Inflammatory macrophage (primary cell): ENCODE measurements at places on chromosomes 12 and 14.

GRCh38 chr14:21852061-21852664 lies 178.5 kb upstream of the OR4E1 start:
- peak; percentile 31 for DNase-seq

DNA sequence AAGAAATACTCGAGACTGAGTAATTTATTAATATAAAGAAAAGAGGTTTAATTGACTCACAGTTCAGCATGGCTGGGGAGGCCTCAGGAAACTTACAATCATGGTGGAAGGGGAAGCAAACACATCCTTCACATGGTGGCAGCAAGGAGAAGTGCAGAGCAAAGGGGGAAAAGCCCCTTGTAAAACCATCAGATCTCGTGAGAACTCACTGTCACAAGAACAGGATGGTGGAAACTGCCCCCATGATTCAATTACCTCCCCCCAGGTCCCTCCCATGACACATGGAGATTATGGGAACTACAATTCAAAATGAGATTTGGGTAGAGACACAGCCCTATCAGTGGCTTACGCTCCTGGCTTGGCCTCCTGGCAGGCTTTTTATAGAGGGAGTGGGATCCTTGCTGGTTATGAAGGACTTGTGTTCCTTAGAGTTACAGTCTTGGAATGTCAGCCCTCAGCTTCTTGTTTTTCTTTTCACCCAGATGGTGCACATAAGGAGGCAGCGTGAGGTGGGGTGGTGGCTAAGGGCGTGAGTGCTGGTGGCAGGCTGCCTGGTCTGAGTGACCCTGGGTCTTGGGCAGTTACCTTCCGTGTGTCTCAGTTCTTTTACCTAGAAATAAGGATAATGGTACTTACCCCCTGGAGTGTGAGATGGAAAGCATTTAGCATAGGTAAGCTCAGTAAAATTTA lies 25.7 kb downstream of the TRAF3 start:
- DNase-seq = peak; percentile 6

- DNase-seq = no peak
These were observed 115.4 kb upstream of the BTG1 start for GRCh38 chr12:92261071-92261470.

GRCh38 chr12:108567406-108568337 lies 5.3 kb downstream of the ISCU start:
- DNase-seq = peak; percentile 85

DNA sequence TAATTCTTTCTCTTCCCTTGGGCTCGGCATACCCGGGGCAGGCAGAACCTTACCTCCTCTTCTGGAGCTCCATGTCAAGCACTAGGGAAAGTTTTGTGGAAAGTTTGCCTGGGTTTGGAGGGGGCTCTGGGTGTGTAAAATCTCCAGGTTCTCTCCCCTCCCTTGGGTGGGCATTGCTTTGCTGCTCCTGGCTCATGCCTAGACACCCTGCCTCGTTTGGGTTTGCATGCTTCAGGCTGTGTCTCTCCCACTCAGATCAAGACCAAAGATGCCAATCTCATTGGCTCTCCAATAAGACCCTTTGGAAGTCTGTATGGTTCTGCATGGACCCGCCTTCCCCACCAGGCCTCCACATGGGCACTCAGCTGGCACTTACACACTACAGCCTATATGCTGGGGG lies 6.2 kb upstream of the KRT2 start:
- no peak for DNase-seq

DNA sequence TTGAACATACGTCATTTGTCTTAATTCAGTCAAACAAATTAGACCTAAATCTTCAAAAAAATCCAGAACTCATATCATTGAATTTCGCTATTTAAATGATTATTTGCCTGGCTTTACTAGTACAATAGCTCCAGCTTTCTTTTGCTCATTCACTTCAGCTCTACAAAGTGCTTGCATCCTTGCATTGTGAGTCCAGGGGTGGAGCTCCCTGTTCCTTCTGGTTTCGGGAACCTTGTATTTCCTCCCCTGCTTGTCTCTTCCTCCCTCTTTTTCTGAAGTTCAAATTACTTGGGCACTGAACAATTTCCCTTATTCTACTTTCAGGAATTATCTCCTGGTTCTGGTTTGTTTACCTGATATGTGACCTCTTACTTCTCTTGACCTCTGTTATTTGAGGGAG lies 58.1 kb upstream of the KITLG start:
- no peak for DNase-seq

DNA sequence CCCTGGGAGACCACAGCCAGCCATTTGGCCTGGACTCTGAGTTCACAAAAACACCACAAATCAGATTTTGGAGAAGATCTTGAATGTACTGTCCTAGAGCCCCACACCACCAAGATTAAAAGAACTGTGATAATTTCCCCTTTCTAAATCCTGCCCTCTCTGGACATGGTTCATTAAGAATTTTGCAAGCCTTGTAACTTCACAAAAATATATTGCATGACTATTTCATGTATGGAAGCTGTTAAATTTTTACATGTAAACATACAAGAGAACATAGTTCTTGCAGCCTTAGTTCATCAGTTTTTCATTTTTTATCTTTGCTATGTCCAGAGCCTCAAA lies 97.0 kb downstream of the SCARB1 start:
- no peak for DNase-seq

GRCh38 chr14:97077687-97078086 lies 280.5 kb downstream of the VRK1 start:
- DNase-seq = no peak

GRCh38 chr12:83471341-83471740 lies 784.6 kb downstream of the TMTC2 start:
- no peak for DNase-seq

GRCh38 chr12:106274575-106275121 lies 26.8 kb upstream of the CKAP4 start:
- DNase-seq = no peak

DNA sequence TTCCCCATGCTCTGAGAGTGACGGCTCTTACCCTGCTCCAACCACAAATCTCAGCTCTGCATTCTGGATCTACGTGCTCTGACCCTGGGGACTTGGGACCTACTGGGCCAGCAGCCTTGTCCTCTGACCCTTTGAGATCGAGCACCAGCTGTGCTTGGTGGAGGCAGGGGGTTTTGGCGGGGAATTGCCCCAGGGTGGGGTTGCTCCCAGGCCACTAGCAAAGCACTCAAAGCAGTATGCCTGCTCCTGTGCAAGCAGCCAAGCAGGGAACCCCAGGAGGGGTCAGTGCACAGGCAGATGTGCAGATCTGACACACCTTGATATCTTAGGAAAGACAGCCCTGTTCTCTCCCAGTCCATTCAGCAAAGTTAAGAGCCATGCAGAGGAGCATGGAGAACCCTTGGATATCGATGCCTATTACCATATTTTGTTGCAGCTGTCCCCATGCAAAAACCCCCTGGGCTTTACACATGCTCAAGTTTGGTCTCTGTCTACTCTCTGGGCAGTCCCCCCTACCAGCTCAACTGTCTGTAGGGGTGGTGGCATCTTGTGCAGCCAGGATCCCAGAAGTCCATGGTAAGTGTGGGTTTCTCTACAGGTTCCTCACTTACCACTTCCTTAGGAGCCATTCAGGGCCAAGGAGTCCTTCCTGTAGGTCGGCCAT lies 319.0 kb downstream of the TMTC2 start:
- DNase-seq = no peak

GRCh38 chr12:84336231-84336630 lies 576.4 kb downstream of the SLC6A15 start:
- no peak for DNase-seq

- peak; percentile 9 for DNase-seq
These were observed 68.3 kb downstream of the DERA start for GRCh38 chr12:15979096-15980092.

DNA sequence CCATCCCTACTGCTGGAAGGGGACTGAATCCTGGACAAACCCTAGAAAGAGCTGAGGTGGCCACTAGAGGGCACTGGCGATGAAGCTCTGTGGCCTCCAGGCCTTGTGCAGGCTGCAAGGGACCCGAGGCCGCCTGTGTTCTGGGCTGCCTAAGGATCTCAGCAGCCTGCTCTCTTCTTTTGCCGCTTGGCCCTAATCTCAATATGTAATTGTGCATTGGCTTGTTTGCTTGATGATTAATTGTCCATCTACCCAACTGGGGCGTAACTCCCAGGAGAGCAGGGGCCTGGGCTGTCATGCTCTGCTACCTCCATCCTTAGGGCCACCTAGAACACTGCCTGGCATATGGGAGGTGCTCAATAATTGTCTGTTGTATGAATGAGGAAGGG lies 73.8 kb downstream of the SYNE3 start:
- DNase-seq = peak; percentile 78

GRCh38 chr14:23379366-23380196 lies 2.7 kb downstream of the CMTM5 start:
- DNase-seq = peak; percentile 48

DNA sequence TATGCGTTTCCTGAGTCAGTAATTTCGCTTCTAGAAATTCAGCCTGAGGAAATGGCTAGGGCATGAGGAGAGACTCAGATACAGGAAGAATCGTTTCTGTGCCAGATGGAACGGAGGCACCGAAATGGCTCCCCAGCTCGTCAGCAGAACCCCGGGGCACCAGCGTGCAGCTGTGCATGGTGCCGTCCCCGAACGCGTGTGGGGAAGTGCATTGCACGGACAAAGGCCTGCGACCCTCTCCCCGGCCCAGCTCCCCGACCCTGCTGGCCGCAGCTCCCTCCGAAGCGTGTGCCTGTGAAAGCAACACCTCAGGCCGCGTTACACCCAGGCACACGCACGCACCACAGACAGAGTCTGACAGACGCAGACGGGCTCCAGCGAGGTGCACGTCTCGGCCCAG lies 82.9 kb downstream of the NOC4L start:
- DNase-seq = no peak

GRCh38 chr12:52353766-52354165 lies 13.5 kb downstream of the KRT85 start:
- no peak for DNase-seq

DNA sequence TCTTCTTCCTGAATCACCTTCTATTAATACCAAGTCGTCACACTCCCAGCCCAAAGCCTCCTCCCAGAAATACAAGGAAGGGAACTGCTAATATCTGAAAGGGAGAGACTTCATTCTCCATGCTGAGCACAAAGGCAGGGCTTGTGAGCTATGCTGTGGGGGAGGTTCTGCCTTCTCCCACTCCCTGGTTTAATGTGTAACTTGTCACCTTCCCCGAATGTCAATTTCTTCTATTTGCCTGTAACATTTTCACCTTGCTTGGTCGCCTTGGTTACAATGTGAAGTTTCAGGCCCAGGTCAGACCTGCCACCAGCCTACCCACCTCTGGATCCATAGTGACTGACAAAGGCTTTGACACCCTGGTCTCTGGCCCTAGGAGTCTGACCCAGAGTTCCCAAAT lies 82.0 kb upstream of the ESRRB start:
- no peak for DNase-seq

GRCh38 chr14:98984719-98985041 lies 287.3 kb downstream of the BCL11B start:
- DNase-seq = no peak

- DNase-seq = no peak
These were observed 4.1 kb downstream of the SMIM41 start for GRCh38 chr12:52083638-52083996.

DNA sequence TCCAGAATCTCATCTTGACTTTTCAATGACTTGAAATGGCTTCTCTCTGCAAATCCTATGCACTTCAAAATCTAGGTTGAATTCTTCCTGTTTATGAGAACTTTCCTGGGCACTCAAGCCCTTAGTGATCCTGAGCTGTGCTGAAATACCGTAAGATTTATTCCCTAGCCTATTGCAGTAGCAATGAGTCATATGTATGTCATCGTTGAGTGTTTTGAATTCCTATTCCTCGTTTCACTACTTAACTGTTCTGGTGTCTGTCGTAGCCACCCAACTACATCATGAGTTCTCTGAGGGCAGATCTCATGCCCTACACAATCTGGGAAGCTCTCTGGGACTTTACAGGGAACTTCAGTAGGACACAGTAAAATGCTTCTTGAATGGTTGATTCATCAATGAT lies 190.8 kb upstream of the TMEM132C start:
- DNase-seq = no peak

- no peak for DNase-seq
These were observed 186.7 kb upstream of the VASH1 start for GRCh38 chr14:76574416-76575095.

DNA sequence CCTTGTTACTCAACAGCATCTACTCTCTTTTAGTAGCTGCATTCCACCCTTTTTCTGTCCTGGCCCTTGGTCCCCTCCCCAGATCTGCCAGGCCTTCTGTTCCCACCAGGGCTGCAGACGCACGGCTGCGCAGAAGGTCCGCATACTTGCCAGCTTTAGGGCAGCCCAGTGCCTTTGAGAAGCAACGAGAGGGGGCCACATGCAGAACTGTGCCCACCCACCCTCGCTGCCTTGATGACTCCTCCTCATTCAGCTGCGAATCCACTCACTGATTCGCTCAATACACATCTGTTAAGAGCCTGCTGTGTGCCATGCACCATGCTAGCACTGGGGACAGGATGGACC lies 39.2 kb downstream of the PRIMA1 start:
- no peak for DNase-seq

- no peak for DNase-seq
These were observed 134.6 kb downstream of the SLC25A21 start for GRCh38 chr14:37037636-37038387.

DNA sequence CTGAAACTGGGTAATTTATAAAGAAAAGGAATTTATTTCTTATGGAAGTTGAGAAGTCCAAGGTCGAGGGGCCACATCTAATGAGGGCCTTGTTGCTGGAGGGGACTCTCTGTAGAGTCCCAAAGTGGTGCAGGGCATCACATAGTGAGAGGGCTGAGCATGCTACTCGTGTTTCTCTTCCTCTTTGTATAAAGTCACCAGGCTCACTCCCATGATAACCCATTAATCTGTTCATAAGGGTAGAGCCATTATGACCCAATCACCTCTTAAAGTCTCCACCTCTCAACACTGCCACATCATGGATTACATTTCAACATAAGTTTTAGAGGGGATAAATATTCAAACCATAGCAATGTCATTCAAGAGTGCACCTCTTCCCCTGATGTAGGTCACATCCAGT lies 79.1 kb upstream of the ATP2B1 start:
- DNase-seq = peak; percentile 13

DNA sequence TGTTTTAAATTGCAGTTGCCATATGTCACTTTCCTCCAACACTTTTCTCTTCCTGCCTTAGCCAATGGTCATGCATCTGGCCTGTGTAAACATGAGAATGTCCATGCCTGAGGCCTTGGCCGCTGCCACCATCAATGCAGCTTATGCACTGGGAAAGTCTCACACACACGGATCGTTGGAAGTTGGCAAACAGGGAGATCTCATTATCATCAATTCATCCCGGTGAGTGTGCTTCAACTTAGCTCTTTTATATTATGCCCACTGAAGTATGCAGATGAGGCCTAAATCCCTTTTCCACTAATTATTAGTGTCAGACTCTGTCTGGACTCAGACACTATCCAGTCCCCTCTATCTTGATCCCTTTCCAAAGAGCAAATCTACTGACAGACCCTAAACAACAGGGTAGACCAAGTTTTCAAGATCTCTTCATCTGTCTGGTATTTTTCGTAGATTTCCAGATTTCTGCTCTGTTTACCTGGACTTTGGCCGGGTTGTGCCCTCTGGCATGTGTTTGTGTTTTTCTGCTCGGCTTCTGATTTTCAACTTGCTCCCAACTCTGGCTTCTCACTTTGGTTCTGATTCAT lies 23.2 kb downstream of the AMDHD1 start:
- DNase-seq = no peak
